ENCODE measurements at places on chromosomes 7 and 10.

DNA sequence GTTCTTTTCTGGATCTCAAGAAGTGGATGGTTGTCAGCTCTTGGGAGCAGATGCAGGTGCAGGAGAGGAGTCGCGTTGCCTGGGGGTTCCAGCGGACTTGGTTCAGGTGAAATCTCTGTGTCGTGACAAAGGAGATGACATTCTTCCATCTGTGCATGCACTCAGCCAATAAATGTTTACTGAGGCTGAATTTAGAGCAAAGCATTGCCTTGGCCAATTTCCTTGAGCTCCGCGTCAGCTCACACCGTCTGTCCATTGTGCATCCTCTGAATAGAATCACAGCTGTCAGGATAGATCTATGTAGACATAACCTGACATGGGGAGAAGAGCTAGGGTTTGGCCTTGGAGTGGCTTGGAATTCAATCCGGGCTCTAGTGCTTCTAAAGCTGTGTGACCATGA is 343.7 kb downstream of the GLRX3 start:
- DNase-seq = no peak

DNA sequence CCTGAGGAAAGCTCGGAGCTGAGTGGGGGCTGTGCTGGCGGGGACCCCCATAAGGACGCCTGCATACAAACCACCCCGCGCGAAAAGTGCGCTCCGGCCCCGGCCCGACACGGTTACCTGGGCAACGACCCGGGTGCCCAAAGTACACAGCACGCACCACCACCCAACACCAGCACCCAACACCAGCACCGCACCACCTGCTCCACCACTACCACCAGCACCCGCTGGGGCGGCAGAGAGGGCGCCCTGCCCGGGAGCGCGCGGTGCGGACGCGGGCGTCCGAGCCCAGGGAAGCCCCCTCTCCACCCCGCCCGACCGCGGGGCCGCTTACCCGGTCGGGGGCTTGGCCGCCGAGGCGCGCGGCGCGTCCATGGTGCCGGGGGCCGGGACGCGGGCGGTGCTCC is 345 bp downstream of the COBL start:
- no peak for DNase-seq

DNA sequence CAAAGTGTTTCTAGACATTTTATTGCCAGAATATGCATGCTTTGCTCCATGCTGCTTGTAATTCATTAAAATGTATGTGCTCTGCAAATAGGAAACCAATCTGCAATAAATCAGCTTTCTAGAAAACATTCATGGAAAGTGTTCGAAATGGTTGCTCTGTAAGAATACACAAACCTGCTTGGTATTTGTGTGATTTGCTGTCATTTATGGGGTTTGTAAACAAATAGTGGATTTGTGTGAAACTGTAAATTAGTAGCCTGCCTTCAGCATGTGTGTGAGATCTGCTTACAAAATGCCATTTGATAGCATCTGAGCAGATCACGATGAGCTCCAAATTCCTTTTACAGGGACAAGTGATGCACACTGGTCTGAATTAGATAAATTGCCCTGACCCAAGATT is 219.0 kb upstream of the CSTF2T start:
- DNase-seq = no peak

- no peak for DNase-seq
These were observed 7.9 kb downstream of the HSPB1 start for GRCh38 chr7:76310102-76310957.

GRCh38 chr7:133118261-133118660 is 36.4 kb upstream of the CHCHD3 start:
- DNase-seq = no peak

DNA sequence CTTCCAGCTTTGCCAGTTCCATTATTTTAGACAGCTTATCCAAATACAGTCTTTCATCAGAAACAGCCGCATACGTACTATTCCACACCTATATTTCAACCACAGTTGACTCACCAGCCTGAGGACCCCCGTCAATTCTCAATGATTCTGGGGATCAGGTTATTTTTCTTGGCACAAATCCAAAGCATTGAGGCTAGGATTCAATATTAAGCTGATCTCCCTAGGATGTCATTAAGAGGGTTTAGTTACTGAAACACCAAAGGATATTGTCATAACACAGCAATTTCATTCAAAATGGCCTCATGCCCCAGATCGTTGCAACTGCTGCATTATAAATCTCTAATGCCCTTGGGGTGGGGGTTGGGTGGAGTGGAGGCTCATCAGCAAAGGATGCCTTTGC is 214.6 kb downstream of the PTEN start:
- DNase-seq = no peak

GRCh38 chr7:28096713-28097112 is 83.9 kb downstream of the JAZF1 start:
- no peak for DNase-seq

DNA sequence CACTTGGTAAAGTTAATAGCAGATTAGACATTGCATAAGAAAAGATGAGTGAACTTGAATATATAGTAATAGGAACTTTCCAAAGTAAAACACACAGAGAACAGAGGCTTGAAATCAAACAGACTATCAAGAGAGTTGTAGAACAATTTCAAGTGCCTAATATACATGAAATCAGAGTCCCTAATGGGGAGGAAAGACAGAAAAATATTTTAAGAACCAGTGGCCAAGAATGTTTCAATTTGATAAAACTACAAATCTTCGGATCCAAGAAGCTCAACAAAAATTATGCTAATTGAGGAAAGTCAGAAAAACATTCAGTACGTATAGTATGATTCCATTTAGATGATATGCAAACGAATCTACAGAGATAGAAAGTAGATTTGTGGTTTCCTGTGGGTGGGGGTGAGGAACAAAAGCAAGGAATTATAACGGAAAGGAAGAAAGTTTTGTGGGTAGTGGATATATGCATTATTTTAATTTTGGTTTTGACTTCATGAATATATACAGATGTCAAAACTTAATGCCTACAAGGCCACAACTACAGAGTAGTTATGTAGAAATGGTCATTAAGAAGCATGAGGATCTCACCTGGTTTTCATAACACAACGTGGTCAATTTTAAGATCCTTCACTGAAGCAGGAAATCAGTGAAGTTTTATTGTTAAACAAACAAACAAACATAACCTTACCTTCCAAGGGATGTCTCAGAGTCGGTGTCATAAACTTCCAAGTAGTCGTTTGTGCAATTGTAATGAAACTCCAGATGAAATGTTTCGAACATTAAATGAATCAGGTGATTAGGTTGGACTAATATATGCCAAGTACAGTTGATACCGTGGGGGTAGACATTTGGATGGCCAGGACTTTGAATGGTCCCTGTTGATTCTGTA is 62.0 kb downstream of the CUBN start:
- DNase-seq = no peak

DNA sequence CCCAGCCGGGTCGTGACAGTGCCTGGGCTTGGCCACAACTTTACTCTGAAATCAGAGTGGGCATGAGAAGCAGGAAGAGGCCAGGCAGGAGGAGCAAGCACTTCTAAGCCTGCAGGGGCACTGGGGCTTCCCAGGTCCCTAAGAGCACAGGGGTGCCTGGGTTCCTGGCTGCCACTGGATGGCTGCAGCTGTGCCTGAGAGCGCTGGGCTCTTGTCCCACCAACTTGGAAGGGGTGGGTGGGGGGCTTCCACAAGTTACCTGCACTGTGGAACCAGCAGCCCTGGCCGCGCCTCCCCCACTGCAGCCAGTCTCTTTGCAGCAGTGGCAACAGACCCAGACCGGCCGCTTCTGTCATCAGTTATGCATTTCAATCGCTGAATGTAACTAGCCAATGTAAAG is 434.7 kb upstream of the GRM3 start:
- DNase-seq = no peak

DNA sequence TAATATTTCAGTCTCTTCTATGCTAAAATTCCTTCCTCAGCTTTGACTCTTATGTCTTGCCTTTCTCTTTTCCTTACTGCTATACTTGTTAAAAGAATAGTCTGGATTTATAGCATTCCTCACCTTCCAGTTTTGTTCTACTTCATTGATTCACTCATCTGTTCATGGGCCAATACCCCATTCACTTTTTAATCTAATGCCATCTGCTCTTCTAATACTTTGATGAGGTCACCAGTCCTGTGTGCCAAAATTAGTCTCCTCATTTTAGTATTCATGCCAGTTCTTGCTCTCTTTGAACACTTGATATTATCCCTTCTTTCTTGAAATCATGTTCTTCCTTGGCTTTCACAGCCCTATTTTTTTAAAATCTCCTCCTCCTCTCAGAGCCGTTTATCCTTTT is 19.3 kb downstream of the STK17A start:
- DNase-seq = no peak

- DNase-seq = no peak
These were observed 81.7 kb downstream of the GPR85 start for GRCh38 chr7:113004726-113005454.

DNA sequence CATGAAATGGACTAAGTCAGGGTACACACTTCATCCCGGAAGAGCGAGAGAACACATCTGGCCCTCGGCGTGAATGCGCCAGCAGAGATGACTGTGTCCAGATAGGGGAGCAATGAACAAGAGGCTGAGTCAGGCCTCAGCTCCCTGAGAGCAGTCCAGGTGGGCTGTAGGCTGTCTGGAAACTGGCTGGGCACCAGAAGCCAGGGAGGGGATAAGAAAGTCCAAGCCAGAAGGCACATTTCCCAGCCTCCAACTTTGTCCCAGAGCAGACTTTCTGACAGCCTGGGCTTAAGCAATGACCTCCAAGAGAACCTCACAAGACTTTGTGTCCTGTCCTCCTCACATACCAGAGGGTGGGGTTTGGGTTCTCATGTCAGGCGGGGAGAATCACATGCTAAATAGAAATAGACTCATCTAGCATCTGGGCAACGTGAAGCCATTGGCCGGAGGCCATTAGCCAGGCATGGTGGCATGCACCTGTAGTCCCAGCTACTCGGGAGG is 157.2 kb downstream of the ARHGAP12 start:
- DNase-seq = no peak

GRCh38 chr10:59997827-59998525 is 91.6 kb upstream of the CCDC6 start:
- no peak for DNase-seq

DNA sequence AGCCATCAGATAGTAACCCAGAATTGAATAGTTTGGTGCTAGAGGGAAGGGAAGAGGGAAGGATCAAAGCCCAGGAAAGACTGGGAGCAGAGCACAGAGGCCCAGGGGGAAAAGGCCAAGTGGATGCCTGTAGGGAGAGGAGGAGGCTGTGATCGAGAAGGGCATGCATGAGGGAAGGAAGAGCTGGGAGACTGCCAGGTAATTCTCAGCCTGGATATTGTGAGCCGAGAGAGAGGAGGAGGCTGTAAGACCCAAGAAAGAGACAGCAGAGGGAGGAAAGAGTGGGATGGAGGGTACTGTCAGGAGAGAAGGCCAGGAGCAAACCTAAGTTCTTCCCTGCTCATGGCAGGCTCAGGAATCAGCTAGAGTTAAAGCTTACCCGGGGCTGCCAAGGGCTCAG is 178.2 kb downstream of the CCDC3 start:
- DNase-seq = no peak

DNA sequence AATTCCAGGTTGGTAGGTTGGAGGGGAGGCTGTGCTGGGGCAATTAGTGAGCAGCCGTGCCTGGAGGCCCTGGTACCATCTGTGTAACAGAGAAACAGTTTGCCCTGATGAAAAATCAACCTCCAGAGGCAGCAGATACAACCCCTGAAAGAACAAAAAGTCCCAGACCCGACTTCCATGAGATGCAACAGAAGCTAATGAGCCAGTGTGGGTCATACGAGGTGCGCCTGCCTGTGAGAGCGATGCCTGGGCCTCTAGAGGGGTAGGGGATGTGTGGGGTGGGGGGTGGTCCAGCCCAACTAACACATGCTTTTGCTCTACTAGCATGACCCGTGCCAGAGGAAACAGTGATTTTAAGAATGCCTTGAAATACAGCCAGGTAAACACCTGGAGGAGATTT is 39.3 kb downstream of the CELF2 start:
- no peak for DNase-seq

DNA sequence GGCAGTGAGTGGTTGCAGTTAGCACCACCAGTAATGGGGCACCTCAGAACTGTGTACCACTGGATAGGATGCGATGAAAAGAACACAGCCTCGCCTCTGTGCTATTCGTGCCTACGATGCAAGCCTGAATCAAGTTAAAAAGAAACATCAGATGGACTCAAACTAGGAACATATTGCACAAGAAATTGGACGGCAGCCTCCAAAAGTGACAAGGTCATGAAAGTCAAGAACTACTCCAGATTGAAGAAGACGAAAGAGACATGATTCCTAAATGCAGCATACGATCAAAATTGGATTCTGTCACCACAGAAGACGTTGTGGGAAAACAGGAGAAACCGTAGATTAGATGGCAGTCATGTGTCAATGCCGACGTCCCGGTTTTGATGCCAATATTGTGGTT is 648.1 kb upstream of the FOXK1 start:
- no peak for DNase-seq

GRCh38 chr10:10515479-10516204 is 502.0 kb upstream of the CELF2 start:
- no peak for DNase-seq

- DNase-seq = no peak
These were observed 81.0 kb downstream of the SAMD9 start for GRCh38 chr7:93036807-93037206.

GRCh38 chr10:107689323-107689722 is 524.8 kb upstream of the SORCS1 start:
- DNase-seq = no peak

DNA sequence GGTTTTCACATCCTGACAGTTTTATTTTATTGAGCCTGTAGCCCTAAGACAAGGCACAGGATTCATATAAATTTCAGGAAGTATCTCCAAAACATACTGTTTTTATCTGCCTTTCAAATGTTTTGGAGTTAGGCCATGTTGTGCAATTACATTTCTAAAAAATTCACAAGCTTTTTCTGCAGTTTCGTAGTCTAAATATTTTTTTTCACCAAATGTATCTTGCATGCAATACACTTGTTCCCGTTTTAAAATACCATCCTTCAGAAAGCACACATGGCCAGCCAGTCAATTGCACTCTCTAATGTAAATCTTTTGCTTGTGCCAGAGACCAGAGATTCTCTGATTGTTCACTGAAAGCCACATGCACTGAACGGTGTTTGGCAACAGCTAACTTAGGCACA is 161.5 kb upstream of the PRKCQ start:
- DNase-seq = no peak

DNA sequence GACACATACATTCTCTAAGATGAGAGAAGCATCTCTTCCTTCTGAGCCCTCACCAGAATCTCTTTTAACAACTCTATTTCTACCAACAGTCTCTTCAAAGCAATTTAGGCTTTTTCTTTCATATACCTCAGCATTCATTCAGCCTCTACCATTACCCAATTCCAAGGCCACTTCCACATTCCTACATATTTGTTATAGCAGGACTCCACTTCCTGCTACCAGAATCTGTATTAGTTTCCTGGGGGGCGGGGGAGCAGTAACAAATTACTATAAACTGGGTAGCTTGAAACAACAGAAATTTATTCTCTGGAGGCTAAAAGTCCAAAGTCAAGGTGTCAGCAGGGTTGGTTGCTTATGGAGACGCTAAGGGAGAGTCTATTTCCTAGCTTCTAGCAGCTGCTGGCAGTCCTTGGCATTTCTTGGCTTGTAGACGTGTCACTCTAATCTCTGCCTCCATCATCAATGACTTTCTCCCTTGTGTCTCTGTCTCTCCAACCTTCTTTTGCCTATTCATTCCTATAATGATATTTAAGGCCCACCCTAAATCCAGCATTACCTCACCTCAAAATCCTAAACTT is 7.4 kb downstream of the PRPS1L1 start:
- no peak for DNase-seq

Data from RWPE2 (cell line).